ENCODE measurements at places on chromosomes 5 and 9.

- no peak for DNase-seq
Observed at GRCh38 chr5:142428036-142428772, 103.4 kb upstream of the SPRY4 start.

- DNase-seq, result no peak
Observed at GRCh38 chr5:56070851-56071465, 76.2 kb upstream of the IL6ST start.

- DNase-seq, result no peak
Observed at GRCh38 chr9:120441426-120442307, 138.3 kb downstream of the CDK5RAP2 start.

DNA sequence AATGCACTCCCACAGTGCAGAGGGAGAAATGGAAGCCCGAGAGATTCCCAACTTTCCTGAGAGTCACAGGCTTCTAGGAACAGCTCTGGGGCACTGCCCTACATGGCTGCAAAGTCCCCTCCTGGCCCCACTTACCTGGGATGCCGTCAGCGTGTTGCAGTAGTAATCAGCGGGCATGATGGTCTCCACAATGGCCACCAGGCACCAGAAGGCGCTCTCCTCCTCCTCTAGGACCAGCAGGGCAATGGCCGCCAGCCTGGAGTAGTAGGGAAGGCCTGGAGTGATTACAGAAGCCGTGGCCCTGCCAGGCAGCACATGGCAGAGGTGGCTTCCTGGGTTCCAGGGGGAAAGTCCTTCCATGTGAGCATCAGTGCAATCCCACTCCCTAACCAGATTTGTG lies 10.7 kb upstream of the CORO2A start:
- no peak for DNase-seq

DNA sequence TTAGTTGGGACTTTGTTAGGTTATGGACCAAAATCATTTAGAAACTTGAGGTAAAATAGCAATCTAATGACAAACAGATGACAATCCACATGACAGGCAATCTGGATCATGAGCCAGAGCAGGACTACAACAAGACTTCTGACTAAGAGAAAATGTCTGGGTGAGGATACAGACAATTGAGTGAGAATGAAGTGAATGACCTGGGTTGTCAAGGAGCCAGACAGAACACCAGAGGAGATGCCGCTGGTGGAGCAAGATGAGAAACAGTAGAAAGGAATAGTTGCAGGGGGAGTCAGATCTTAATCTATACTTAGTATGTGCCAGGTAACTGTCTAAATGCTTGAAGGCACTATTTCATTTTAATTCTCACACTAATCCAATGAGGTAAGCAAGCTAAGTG lies 277.8 kb downstream of the PRELID2 start:
- no peak for DNase-seq

DNA sequence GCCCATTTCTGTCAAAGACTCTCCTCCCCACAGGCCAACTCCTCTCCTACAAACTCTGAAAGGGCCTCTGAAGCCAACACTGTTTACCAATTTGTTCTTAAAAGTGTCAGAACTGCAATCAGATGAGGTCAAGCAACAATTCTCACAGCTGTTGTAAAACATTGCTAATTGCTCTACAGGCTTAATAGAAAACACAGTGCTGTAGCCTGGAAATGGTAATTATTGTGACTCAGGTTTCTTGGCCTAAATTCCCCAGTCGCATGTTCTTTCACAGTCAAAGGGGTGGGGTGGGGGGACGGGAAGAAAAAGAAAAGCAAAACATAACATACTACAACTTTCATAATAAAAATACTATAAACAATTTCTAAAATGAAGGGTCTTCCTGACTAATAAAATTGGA lies 343.2 kb downstream of the DMAC1 start:
- DNase-seq, result no peak

DNA sequence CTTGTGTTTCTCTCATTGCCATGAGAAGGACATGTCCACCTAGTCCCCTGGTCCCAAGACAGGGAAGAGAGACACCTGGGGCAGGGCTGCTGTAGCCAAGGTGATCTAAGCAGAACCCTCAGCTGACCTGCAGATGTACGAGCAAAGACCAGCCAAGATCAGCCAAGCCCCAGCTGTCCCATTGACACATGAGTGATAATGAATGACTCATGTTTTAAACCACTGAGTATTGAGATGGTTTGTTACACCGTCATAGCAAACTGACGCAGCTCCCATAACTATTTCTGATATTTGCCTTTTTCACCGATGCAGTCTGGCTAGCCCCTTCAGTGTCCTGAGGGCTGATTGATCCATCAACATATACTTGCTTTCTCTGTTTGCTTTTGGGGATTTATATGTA lies 6.7 kb downstream of the OR1K1 start:
- DNase-seq, result no peak

DNA sequence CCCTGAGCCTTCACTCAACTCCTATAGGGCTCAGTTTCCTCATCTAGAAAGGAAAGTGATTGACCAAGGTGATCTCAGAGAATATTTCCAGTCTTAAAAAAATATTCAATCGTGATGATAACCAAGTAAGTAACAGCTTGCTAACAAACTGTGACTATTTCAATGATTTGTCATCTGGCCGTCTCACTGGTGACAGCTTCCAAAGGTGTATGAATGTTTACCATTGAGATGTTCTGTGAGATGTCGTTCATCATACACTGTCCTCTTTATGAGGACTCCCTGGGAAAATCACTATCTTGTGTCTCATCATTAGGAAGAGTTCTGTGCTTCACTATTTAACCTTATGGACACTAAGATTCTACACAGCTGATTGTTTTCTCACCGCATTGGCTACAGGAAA lies 75.7 kb downstream of the GLIS3 start:
- no peak for DNase-seq

DNA sequence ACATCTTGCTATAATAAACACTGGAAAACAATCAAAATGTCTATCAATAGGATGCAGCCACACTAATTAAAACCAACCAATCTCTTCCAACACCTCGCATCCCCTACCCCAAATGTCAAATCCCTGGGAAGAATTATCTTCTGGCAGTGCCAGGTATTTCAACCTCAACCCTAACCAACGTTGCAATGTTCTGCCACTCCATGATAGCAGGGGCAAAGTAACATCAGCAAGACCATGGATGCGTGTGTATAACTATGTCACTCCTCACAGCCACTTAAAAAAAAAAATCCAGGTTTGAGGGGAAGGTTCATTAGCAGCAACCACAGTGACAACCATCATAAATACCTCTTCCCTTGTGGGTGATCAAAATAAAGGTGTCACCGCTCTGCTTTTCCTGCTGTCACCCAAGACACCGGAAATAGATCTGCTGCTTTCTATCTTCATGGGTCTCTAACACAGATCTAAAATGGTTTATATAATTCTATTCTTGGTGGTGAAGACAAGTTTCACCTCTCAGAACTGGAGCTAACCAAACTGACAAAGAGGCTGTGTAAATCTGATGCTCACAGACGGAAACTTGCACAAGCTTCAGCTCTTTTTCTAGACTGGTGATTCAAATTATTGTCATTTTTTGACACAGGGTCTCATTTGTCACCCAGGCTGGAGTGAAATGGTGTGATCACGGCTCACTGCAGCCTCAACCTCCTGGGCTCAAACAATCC lies 9.9 kb downstream of the HSPA9 start:
- peak; percentile 53 for DNase-seq

GRCh38 chr9:105187781-105188180 lies 56.7 kb upstream of the SLC44A1 start:
- no peak for DNase-seq

Measured in CD4-positive, alpha-beta T cell treated with Interferon gamma for 1 hour (primary cell).